ENCODE measurements at places on chromosomes 2 and 18.

GRCh38 chr18:58943896-58944295 lies 79.2 kb downstream of the ZNF532 start:
- DNase-seq = no peak

GRCh38 chr18:31197676-31198075 lies 35.0 kb upstream of the DSC1 start:
- DNase-seq = no peak

- DNase-seq = peak; percentile 69
Observed at GRCh38 chr18:9137168-9138066, 836 bp downstream of the ANKRD12 start.

GRCh38 chr2:115183144-115183543 lies 740.7 kb downstream of the DPP10 start:
- no peak for DNase-seq

DNA sequence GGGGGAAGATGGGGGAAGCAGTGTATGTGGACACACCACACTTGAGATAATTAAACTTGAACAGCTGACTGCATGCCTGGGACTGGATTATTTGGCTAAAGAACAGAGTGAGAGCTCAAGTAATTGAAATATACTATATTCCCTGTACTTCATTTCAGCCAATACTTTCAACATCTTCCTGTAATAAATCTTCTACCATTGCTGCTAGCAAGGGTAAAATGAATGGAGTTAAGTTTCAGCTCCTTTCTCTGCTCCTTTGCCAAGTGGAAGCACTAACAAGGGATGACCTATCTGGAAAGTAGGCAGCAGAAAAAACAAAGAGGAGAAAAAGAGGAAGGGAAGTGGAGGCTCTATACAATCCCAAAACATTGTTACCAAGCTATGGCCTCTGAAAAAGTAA lies 50.9 kb downstream of the MMADHC start:
- no peak for DNase-seq

DNA sequence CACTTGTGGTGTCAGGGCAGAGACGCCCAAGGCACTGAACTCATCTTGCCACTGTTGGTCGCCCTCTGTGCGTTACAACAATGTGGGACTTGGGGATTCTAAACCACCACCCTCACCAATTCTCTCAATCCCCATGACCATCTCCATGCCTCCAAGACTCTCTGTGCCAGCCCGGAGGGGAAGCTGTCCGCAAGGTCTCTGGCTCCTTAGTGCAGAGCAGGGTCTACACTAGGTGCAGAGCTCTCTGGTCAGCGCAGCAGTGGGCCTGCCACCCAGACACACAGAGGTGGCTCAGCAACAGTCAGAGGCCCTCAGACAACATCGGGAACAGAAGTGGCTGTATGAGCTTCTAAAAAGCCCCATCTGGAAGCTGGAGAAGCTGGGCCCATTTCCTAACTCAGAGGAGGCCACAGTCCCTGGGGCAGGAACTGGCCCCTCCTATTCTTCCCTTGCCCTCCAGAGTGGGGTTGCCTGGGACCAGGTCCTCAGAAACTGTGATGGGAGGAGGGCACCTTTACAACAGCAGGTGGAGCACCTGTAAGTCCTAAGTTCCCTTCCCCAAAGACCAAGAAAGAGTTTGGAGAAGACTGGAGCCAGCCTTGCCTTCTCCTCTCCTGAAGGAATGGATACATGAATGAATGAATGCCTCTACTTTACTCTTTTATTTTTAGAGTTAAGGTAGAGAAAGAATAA lies 37.7 kb downstream of the SERTAD2 start:
- no peak for DNase-seq

GRCh38 chr2:134243244-134243643 lies 10.6 kb upstream of the MGAT5 start:
- no peak for DNase-seq

DNA sequence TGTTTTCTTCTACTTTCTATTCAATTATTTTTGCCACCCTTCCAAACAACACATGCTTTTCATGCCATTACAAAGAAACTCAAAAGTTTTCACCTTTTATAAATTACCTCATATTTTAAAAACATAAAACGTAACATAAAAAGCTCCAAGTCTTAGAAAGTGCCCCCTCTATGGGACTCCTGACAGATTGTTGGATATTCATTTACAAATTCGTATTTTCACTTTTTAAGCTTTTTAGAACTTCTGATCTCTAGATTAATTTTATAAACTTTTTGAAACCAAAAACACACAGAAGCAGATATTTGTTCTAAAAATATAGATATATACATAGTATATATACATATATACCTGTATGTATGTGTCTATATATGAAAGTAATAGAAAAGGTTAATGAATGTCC lies 1.5 kb downstream of the COL5A2 start:
- no peak for DNase-seq

DNA sequence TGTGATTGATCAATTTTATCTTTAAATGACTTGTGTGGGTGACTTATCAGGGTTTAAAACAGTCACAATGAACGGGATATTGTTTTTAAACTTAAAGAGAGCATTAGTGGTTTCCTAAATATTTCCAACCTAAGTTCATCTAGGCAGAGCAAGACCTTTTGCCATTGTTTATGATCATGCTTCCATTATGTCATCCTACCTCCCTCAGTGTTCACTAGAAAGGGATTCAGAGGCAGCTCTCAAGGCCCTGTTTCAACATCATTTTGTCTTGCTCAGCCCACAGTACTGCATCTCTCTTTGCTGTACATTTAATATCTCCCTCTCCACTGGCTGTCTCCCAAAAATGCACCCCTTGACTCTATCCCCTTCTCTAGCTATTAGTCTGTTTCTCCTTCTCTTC lies 21.5 kb upstream of the PELI1 start:
- DNase-seq = no peak

- no peak for DNase-seq
Observed at GRCh38 chr2:102264952-102265351, 46.4 kb upstream of the IL1RL1 start.

- DNase-seq = no peak
Observed at GRCh38 chr18:79566771-79567431, 112.7 kb upstream of the CTDP1 start.

DNA sequence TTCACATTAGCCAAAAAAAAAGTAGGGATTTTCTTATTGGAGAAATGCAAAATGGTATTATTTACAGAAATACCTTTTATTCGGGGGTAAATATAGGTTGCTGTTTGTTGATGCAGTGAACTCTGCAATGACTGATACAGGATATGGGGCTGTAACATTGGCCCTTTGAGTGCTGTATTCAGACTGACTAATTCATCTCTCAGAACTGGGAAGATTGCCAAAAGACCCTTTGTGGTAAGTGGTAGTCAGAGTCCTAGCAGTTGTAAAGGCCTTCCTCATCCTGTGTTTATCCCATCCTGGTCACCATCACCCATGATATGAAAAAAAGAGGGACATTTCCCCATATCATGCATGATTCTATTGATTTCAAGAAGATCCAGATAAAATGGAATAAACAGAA lies 14.0 kb upstream of the DCC start:
- no peak for DNase-seq

GRCh38 chr2:130823171-130823885 lies 13.4 kb upstream of the ARHGEF4 start:
- no peak for DNase-seq

DNA sequence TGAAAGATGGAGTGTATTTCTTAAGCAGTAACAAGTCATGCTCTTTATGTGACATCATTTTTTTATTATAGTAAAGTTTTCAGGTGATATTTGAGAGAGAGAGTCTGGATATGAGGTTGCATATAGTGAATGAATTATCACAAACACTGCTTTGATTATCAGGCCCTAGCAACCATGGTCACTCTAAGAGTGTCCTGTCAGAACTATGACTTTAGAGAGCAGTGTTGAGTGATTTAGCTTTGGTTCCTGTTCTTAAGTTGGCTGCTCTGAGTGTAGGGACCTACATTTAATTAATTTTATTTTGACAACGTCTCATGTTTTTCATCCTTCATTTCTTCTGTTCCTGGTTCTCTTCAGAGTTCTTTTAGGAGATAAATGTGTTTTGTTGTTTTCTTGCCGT lies 275.5 kb downstream of the KCNJ3 start:
- DNase-seq = no peak

- DNase-seq = no peak
Observed at GRCh38 chr18:47247416-47248114, 3.9 kb downstream of the SKOR2 start.

GRCh38 chr2:197071790-197072436 lies 145.4 kb upstream of the PGAP1 start:
- DNase-seq = no peak

GRCh38 chr18:23330423-23330822 lies 122.7 kb upstream of the RIOK3 start:
- no peak for DNase-seq

GRCh38 chr2:134351016-134351415 lies 97.1 kb downstream of the MGAT5 start:
- DNase-seq = no peak

GRCh38 chr2:232793271-232793670 lies 16.9 kb upstream of the KCNJ13 start:
- DNase-seq = no peak

- DNase-seq = no peak
Observed at GRCh38 chr18:55477499-55477859, 110.5 kb downstream of the TCF4 start.

- no peak for DNase-seq
Observed at GRCh38 chr18:13612196-13612997, 114.0 kb downstream of the FAM210A start.

- DNase-seq = no peak
Observed at GRCh38 chr2:226683196-226683595, 116.4 kb downstream of the IRS1 start.

DNA sequence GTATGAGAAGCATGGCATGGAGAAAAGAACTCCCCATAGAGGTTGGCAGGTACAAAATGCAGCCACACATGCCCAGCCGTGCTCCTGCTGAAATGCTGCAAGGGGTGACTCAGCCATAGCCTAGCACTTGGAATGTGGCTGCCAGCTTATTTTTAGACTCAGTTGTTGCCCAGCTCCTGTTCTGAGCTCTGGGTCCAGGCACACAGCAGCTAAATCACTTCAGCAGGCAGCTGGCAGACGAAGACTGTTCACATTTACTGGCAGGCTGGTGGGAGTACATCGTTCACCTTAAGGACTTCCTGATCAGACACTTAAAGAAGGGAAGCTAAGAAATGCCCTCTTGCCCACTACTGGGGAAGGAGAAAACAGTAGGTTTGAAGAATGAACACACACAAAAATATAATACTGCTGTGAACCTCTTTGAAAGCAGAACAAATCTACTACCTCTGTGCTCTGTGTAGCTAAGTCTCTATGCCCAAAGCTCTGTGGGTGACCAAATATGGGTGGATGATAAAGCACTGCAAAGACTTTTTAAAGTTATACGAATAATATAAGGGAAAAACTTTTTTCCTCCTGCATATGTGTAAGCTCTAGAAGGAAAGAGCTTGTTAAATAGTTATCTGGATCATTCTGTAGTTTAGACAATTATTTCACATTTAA lies 146.1 kb downstream of the LNPK start:
- no peak for DNase-seq

GRCh38 chr2:10148268-10148667 lies 25.7 kb downstream of the RRM2 start:
- DNase-seq = no peak

DNA sequence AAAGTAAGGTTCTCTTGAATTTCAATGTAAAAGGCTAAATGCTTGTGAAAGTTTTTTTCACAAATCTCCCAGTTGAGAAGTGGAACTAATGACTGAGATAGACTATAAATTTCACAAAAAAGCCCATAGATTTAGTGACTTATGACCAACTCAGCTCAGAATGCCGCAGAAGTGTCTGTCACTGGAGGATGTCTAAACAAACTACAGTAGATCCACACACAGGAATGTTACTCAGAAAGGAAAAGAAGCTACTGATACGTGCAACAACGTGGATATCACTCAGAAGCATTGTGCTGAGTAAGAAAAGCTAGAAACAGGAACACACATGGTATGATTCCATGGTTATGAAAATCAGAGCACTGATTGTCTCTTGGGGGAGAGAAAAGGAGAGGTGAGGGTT lies 151.9 kb downstream of the DOCK10 start:
- no peak for DNase-seq

GRCh38 chr18:70559446-70559845 lies 270.6 kb downstream of the SOCS6 start:
- no peak for DNase-seq

DNA sequence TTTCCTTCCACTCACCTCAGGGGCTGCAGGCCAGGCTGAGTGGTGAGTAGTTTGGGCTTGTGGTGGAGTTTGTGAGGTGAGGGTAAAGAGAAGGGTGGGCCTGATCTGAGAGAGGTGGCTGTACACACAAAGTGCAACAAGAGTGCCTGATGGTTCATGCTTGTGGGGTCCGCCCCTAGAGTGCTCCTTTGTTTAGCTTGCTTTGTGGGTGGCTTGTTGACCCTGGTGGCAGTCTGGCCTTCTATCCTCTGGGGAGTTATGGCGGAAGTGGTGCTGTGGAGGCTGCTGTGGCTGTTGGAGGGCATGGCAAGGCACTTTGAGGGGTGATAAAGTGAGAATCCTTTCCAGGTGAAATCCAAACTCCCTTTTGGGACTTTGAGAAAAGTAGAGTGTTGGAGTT lies 10.6 kb downstream of the UBE2F start:
- DNase-seq = no peak

DNA sequence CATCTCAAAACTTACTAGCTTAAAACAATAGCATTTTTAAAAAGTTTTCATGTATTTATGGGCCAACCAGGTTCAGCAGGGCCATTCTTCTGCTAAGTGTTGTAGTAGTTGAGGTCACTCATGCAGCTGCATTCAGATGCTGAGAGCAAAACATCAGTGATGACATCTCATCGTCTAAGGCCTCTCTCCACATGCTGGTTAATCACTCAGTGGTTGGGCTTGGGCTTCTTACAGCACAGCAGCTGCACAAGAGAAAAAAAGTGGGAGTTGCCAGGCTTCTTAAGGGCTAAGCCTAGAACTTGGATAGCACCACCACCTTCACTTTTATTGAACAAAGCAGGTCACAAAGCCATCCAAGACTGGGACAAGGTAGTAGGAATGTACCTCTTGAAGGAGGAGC lies 190.3 kb downstream of the IRS1 start:
- DNase-seq = no peak
